Fibroblast of skin of abdomen (primary cell): ENCODE measurements at places on chromosomes 3 and 15.
A peak's percentile ranks its signal among the peaks of the same experiment; 100 is the strongest.

DNA sequence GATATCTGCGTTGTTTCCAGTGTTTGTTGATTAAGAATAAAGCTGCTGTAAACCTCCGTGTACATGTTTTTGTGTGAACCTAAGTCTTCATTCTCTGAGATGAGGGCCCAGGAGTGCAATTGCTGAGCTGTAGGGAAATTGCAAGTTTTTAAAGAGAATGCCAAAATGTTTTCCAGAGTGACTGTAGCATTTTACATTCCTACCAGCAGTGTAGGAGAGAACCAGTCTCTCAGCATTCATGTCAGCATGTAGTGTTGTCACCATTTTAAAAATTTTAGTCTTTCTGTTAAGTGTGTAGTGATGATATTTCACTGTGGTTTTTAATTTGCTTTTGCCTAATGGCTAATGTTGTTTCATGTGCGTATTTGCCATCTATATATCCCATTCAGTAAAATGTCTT lies 3.4 kb upstream of the MGLL start:
- DNase-seq: no peak

GRCh38 chr3:3097958-3098357 lies 12.2 kb downstream of the IL5RA start:
- no peak for DNase-seq

DNA sequence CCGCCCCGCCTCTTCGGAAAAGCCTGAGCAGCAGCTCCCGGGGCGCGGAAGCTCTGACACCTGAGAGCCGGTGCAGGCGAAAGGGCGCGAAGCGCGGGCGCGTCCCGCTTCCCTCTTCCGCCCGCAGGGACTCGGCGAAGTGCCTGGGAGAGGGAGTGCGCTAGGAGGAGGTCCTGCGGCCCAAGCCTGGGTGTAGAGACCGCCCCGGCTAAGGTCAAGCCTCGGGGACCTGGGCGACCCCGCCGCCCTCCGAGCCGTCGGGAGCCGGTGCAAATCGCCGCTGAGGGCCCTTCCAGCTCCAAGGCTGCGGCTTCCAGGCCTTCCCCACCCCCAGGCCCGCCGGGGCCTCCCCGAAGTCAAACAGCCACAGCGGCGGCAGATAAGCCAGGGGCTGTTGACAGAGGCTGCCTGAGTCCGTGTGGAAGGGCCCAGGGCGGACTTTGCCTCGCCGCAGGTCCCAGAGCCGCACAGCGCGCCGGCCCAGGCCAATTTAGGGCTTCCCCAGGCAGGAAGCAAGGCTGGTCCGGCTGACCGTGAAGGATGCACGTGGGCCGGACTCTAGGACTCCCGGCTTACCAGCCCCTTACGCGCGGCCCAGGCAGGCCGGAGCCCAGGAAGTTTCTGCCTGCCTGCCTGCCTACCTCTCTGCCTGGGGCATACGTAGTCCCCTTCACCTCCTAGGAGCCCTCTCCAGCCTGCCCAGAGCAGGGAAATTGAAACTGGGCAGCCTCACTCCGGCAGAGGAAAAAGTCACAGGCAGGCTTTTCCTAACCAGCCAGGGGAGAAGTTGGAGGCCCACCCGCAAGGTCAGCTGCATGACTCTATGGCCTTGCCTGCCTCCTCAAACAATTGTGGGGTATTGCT lies 2.3 kb downstream of the ITPKA start:
- no peak for DNase-seq

GRCh38 chr15:28899061-28899738 lies 13.4 kb downstream of the APBA2 start:
- DNase-seq: no peak

DNA sequence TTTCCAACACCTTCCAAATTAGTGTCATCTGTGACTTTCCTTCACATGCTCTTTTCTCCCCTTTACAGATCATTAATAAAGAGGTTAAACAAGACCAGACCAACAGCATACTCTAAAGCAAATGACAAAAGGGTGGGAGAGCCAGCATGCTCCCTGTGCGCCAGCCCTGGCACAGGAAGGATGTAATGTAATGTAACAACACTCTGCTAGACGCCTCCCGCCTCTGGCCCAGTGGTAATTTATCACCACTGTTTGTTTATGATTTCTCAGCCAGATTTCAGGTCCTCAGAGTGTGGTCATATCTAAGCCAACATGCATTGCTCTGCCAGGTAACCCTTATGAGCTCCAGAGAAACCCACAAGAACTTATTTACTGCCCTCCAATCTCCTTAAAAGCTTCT lies 189.5 kb upstream of the WNT5A start:
- DNase-seq: no peak

- no peak for DNase-seq
Measured at GRCh38 chr15:52308446-52309153, 13.0 kb upstream of the MYO5C start.

GRCh38 chr3:162269636-162270458 lies 773.2 kb downstream of the OTOL1 start:
- no peak for DNase-seq

GRCh38 chr3:15495461-15496340 lies 25.8 kb downstream of the COLQ start:
- DNase-seq: no peak

- no peak for DNase-seq
Measured at GRCh38 chr3:39323494-39323893, 6.0 kb upstream of the CCR8 start.

GRCh38 chr3:51681453-51681852 lies 10.4 kb downstream of the TEX264 start:
- no peak for DNase-seq

- DNase-seq: no peak
Measured at GRCh38 chr3:174335324-174335723, 523.8 kb upstream of the NAALADL2 start.

- DNase-seq: no peak
Measured at GRCh38 chr15:66007663-66008262, 138.5 kb downstream of the RAB11A start.

DNA sequence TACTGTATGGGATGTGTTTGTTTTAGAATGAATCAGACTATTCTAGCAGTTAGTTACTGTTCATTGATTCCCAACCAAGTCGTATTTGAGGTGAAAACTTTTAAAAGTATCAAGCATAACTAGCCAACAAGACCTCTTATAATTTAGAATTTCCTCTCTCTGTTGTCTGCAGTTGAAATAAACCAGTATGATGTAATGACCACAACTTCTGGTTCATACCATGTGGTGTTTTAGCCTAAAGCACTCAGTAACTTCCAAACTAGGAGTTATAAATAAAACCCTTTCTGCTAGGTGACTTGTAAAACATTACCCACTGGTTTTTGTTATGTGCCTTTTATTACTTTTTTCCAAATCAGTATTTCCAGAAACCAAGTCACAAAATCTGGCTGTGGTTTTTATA lies 19.8 kb upstream of the P2RY12 start:
- peak; percentile 74 for DNase-seq

GRCh38 chr3:64450396-64450956 lies 225.2 kb upstream of the PRICKLE2 start:
- DNase-seq: no peak

- DNase-seq: no peak
Measured at GRCh38 chr3:83513051-83513450, 1445.7 kb upstream of the CADM2 start.

- peak; percentile 69 for DNase-seq
Measured at GRCh38 chr3:100463002-100463401, 29.4 kb upstream of the TMEM45A start.

DNA sequence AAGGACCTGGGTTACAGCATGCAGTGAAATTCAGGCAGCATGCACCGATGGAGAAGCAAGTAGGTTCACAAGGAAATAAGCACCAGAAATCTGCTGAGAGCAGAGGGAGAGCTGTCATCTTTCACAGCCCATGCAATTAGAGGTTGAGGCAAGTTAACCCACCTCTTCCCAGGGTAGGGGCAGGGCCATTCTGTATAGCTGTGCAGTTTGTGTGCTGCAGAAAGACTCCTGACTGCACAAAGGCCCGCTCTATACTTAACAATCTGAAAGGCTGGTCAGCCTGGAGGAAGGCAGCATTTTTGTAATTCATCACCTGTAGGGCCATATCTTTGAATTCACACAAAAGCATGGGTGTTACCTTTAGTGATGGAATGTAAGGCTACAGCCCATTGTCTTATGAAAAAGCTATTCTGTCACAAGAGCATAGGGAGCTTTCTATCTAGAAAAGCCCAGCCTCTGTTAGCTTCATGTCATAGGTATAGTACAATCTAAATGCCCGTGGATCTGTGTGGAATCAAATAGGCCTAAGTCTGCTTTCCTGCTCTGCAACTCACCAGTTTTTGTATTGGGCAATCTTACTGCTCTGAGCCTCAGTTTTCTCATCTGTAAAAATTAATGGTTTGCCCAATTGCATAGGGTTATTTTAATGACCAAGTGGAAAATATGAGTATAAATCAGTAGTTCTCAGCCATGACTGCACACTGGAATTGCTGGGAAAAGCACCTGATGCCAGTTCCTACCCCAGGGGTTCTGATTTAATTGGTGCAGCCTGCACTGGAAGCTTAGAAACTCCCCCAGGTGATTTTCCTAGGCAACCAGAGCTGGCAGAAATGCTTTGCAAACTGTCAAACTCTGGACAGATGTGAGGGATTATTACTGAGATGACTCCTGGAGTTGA lies 65.2 kb downstream of the ATP13A5 start:
- DNase-seq: no peak

GRCh38 chr3:141303481-141304223 lies 64.7 kb upstream of the ZBTB38 start:
- DNase-seq: peak; percentile 76

DNA sequence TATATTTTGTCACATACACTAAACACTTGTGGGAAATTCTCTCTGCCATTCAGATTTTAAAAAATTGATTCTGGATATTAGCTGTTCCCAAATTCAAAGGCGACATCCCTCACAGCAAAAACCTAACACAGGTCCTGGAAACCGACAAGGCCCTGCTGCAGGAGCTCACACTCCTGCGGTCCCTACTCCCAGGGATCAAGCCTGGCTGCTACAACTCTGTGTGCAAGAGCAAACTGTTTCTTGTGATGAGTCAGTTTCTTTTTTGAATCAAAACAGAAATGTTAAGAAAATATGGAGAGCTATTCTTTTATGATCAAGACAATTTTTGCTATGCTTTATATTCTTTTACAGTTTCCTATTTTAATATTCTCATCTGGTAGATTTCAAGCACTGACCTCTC lies 51.0 kb upstream of the TJP1 start:
- DNase-seq: no peak

- DNase-seq: no peak
Measured at GRCh38 chr3:64234571-64234970, 9.3 kb upstream of the PRICKLE2 start.

- DNase-seq: no peak
Measured at GRCh38 chr15:43879386-43880355, 52.9 kb downstream of the WDR76 start.

- DNase-seq: peak; percentile 66
Measured at GRCh38 chr3:71584394-71585011, 975 bp upstream of the FOXP1 start.

DNA sequence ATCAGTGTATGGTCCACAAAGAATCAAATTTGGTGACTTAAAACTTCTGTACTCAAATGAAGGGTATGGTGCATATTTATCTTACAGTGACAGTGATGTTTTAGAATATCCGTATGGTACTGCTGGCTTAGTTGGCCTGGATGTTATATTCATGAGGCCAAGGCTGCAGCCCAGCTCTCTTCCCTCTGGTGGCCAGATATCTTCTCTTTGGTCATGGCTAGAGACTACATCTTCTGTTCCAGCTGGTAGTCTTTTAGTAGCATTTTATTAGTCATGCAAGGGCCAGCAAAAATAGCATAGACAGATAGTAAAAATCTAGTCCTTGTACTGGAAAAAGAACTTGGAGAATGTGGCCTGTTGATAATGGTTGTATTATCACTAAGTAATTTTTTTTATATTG lies 124.0 kb upstream of the ROPN1 start:
- DNase-seq: no peak

- peak; percentile 98 for DNase-seq
Measured at GRCh38 chr15:67107014-67107812, 41.8 kb downstream of the SMAD3 start.

GRCh38 chr3:50336452-50337174 lies 4.0 kb downstream of the RASSF1 start:
- DNase-seq: no peak

- peak; percentile 72 for DNase-seq
Measured at GRCh38 chr15:79431636-79432344, at the start of gene MINAR1. Gene MINAR1, plus strand, starts transcription at chr15:79432336. Its CDS starts 23,812 bp downstream, at chr15:79456148.

DNA sequence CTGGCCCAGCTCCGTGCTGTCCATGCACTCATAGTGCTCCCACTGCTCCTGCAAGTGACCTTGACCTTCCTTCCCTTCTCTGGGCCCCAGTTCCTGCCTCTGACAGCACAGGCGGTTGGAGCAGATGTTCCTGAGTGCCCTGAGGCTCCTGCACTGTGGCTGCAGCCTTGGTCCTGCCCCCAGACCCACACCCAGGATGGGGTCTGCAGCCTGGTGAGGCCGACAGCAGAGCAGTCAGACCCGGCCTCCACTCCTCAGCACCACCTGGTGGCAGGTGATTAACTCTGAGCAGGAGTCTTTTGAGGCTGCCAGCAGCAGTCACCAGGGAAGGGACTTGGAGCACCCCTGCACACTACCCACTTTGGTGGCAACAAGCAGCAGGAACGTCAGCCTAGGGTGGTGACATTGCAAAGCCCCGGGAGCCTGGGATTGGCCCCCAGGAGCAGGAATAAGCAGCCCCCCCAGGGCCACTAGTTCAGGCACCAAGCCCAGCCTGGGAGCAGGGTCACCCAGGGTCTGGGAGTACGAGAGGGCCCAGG lies 64.6 kb downstream of the CYP11A1 start:
- DNase-seq: no peak
